ENCODE measurements at places on chromosomes 7 and 10.

DNA sequence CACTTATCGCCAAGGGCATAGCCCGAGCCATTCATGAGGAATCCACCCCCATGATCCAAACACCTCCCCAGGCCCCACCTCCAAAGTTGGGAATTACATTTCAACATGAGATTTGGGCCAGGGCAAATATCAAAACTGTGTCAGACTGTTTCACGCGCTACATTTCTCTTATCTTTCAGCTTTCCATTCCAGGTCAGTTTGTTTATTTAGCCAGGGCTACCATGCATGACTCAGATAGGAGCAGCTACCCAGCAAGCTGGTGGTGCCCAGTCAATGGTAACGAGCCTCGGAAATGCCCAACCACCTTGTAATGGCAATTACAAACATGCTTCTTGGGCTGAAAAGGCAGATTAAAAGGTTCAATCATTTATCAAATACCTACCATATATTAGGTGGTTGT, 43.6 kb upstream of the BAMBI start:
- DNase-seq = no peak

- no peak for DNase-seq
Observed at GRCh38 chr7:24715661-24716479, 41.4 kb downstream of the GSDME start.

DNA sequence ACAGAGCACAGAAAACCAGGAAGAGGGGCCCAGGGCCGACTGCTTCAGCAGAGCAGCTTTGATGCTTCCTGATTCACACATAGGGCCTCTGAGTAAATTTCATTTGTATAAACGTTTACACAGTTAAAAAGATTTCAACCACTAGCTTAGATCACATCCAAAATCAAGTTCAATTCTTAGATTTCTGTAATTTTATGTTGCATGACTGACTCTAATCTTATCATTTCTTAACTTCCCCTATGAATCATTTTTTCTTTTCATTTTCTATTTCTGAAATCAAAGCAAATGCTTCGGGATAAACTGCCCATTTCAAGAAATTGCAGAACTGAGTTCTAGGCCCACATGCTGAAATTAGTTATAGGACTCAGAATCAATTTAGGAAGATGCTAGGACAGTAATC, 224.7 kb downstream of the INHBA start:
- DNase-seq = no peak

DNA sequence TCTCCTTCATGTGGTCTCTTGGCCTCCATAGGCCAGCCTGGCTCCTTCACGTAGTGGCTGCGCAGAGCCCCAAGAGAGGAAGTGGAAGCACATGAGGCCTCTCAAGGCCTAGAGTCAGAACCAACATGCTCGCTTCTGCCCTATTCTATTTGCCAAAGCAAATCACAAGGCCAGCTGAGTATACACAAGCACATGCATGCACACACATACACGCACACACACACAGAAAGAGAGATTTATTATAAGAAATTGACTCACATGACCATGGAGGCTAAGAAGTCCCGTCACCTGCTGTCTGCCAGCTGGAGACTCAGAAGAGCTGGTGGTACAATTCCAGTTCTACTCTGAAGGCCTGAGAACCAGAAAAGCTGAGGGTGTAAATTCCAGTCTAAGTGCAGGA, 64.3 kb upstream of the NRP1 start:
- DNase-seq = no peak

- no peak for DNase-seq
Observed at GRCh38 chr10:70576803-70577517, 25.6 kb downstream of the PRF1 start.

- no peak for DNase-seq
Observed at GRCh38 chr10:52965509-52965908, 192.9 kb upstream of the MBL2 start.

- DNase-seq = no peak
Observed at GRCh38 chr7:45402480-45403218, 171.5 kb upstream of the ADCY1 start.

GRCh38 chr7:143479055-143479766, 1.5 kb downstream of the TAS2R41 start:
- DNase-seq = no peak

DNA sequence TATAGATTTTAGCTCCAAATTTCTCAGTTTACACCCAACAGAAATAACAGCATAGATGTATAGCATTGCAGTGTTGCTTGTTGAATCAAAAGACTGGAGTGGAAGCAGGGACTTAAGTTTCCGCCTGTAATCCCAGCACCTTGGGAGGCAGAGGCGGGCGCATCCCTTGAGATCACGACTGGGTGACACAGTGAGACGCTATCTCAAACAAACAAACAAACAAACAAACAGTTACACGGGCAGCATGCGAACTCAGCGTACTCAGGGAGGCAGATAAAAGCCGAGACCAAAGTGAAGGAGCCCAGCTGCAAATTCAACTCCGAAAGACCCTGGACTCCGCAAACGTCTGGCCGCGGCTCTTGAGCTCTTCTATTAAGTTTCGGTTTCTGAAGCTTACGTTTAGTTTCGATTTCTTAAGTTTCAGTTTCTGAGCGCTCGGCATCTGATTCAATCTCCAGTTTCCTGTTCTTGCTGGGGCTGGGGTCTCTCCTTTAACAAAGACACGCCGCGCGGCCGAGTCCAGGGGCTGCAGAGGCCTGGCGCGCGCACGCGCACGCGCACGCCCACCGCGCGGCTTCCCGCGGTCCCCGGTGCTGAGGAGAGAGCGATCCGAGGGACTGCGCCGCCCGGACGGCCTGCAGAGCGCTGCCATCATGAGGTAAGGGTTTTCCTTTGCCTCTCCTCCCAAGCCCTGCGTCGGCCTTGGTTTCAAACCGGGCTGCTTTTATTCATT, at the start of gene IFIT5:
IFIT5 (plus strand) TSS at position 423 of the 733 bp plus-strand sequence; CDS start at position 654, 231 bp downstream.
- DNase-seq = no peak

- DNase-seq = no peak
Observed at GRCh38 chr7:84513061-84513460, 318.5 kb upstream of the SEMA3A start.

DNA sequence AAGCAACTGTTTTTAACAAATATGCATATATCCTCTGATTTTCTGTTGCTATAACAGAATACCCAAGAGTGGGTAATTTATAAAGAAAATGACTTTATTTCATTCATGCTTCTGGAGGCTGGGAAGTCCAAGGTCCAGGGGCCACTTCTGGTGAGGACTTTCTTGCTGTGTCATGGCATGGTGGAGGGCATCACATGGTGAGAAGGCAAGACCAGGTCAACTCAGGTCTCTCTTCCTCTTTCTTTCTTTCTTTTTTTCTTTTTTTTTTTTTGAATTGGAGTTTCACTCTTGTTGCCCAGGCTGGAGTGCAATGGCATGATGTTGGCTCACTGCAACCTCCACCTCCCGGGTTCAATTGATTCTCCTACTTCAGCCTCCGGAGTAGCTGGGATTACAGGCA, 303.0 kb upstream of the C7orf33 start:
- DNase-seq = no peak

DNA sequence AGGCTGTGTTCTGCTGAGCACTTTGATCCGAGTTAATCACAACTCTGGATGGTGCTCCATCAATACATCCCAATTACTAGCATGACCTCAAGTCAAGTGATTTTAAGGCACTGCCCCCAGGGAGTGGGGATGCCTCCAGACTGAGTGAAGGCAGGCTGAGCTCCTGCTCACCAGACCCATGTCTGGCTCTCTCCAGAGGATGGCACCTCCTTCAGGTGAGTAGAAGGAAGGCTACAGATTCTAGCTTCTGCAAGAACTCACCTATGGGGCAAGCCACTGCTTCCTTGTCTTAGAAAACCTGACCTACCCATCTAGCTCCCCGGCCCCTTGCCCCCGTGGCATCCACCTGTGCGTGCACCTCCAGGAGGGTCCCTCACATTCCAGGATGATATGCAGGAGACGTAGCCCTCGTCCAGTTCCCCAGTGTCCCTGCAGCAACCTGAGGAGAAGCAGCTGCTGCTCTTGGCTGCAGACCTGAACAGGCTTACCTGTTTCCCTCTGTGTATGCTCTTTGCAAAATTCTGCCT, 390.3 kb downstream of the GRID1 start:
- no peak for DNase-seq

DNA sequence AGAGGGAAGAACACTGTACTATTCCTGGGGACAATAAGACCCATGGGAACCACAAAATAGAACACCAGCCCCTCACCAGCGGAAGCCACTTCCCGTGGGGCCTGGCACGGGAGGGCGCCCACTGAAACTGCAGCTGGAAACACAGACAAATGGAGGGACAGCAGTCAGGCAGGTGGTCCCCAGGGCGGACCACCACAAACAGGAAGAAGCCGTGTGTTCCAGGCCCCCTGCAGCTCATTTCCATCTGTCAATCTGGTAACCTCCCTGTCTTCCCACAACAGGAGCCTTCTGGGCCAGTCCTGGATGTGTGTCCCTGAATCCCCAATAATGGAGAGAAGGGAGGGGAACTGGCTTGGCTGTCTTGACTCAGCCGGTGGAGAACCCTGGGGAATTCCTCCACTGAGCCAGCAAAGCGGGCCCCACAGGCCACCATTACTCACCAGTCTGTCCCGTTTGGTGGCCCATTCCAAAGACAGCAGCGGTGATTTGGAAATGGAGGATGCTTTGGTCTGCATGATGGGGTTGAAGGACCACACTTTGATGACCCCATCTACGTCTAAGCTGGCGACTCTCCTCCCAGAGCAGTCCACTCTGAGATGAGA, 16.7 kb downstream of the WDR91 start:
- DNase-seq = no peak

DNA sequence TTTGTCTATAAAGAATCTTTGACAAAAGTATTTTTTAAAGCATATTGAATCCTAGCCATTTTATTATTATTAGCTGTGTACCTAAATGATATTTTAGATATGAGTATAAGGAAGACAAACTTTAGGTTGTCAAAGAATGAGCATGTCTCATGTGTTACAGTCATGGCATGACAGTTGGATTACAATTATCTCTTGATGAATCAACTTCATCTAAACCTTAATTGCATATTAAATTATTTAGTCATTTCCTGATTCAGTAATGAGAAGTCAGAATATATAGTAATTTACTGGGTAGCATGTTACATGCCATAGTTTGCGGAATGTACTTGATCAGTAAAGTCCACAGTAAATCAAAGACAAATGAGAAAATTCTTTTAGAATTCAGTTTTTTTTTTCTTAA, 59.2 kb downstream of the MAPK8 start:
- DNase-seq = no peak

GRCh38 chr7:39951226-39952194, 1.5 kb downstream of the CDK13 start:
- DNase-seq = no peak

- no peak for DNase-seq
Observed at GRCh38 chr7:6256677-6257535, 15.5 kb downstream of the CYTH3 start.

- DNase-seq = no peak
Observed at GRCh38 chr7:2978408-2978807, 65.3 kb downstream of the CARD11 start.

GRCh38 chr7:55124989-55125875, 106.4 kb downstream of the EGFR start:
- no peak for DNase-seq

All from epithelial cell of prostate (primary cell).